Stimulated activated CD4-positive, alpha-beta T cell treated with anti-CD3 and anti-CD28 coated beads, TNF-alpha, amount 100 ng/mL, for 24 hours (primary cell): ENCODE measurements at places on chromosomes 12 and 14.

- no peak for DNase-seq
These were observed 31.6 kb upstream of the RIN3 start for GRCh38 chr14:92481811-92482555.

GRCh38 chr12:85191-85666 lies 18.7 kb downstream of the IQSEC3 start:
- no peak for DNase-seq

- DNase-seq = no peak
These were observed 14.3 kb downstream of the MCRS1 start for GRCh38 chr12:49553512-49554088.

DNA sequence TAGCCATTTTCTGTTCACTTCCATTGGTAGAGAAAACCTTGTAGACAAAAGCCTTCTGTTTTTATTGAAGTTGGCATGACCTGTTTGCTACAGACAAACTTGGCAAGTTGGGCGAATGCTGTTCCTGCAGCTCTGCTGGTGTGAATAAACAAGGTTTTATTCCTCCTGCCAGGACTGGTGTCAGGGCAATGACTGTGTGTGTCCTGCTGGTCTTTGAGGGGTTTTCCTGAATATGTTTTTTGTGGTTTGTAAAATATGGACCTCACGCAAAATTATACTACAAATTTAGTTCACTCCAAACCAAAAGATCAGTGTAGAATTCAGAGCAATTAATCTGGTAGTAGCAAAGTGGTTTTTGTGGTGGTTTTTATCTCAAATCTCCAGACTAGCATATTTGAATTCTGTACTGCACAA lies 140.8 kb downstream of the ERC1 start:
- no peak for DNase-seq

- no peak for DNase-seq
These were observed 147.5 kb downstream of the KITLG start for GRCh38 chr12:88432531-88433490.

GRCh38 chr12:44960856-44961255 lies 84.7 kb upstream of the NELL2 start:
- DNase-seq = no peak

DNA sequence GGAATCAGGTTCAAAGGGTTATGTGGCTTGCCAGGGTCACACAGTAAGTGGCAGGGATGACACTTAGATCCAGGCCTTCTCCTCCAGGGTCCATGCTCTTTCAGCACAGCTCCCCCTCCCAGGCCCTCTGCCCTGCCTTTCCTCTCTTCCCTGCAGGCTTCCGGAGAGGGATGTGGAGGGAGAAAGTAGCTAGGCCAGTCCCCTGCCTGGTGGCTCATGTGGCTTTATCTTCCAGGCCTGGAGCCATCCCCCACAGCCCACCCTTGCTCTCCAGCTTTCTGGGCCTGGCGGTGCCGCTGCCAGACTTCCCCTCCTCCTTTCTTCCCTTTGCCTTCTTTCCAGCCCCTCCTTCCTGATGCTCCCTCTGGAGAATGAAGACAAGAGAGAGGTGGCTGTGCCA lies 1.7 kb downstream of the PSMB11 start:
- no peak for DNase-seq

DNA sequence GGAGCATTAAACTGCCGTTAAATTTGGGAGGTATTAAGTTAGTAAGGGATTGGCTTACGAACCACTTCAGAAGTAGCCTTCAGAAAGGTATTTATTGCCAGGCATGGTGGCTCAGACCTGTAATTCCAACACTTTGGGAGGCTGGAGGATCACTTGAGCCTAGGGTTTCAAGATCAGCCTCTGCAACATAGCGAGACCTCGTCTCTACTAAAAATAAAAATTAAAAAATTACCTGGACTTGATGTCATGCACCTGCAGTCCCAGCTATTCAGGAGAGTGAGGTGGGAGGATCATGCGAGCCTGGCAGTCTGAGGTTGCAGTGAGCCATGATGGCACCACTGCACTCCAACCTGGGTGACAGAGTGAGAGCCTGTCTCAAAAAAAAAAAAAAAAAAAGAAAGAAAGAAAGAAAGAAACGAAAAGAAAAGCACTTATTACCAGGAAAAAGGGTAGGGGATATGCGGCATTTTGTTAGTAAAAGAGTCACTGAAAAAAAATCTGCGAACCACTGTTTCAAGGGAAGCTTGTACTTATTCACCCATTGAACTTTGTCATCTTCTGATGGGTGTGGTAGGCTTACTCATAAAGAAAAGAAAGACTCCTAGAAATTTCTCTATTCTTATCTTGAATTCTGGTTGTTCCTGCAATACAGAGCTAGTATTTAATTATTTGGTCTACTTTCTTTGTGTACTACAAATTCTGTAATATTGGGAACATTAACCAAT lies 33.6 kb upstream of the PLEKHA5 start:
- no peak for DNase-seq

GRCh38 chr12:115697340-115697739 lies 580.2 kb downstream of the MED13L start:
- no peak for DNase-seq

GRCh38 chr14:60862283-60862682 lies 118.6 kb downstream of the TRMT5 start:
- DNase-seq = no peak

GRCh38 chr12:2970744-2971143 lies 11.5 kb downstream of the TEAD4 start:
- no peak for DNase-seq

- no peak for DNase-seq
These were observed 197.0 kb downstream of the ERC1 start for GRCh38 chr12:1188016-1188415.

GRCh38 chr12:29396774-29397173 lies 15.8 kb upstream of the ERGIC2 start:
- no peak for DNase-seq

- no peak for DNase-seq
These were observed 155.7 kb downstream of the DPF3 start for GRCh38 chr14:72738161-72738611.

DNA sequence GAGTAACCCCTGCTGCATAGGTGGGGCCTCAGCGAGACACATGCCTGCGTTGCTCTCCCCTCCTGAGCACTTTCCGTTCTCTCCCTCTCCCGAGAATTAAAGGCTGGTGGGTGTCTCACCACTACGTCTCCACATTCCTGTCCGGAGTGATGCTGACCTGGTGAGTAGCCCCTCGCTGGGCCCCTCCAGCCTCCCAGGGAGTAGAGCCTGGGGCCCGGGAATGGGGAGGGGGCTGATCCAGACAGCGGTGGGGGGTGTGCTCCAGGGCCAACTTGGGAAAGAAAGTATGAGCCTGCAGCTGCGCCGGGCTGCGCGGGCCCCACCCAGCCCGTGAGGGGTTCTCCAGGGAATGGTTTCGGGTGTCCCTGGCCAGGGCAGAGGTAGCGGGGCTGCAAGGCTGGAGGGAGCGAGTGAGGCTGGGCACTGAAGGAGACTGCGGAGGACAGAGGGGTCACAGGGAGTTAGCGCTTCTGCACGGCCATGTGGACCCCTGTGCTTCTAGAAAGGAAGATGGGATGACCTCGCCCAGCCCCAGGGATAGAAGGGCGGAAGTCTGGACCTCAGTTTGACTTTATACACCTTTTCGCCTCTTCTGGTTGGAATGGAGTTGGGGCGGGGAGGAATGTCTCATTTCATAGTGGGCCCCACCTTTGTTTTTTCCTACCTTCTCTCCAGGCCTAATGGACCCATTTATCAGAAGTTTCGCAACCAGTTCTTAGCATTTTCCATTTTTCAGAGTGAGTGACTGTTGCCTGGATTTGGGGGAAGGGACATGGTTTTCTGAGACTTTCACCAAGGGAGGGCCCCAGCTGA lies 22.5 kb downstream of the RHOF start:
- DNase-seq = no peak

DNA sequence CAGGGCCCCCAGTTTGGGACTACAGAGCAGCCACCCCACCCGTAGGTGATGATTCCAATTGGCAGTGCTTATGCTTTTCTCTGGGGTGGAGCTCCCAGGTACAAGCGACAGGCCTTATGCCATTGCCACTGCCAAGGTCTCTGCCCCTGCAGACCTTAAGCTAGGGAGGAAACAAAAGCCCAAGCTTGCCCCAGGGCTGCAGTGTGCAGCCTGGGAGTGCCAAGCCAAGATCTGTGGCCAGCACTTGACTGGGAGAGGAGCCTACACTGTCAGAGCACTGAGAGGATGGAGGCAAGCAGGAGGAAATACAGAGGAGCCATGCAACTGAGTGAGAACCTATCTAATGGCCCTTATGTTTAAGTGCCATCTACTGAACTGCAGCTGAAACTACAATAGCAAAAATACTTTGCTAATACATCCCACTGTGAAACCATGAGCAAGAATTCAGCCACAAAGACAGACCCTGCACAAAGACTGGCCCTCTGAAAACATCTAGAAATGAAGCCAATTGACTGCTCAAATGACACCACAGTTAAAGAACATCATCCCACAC lies 17.7 kb upstream of the ASCL1 start:
- DNase-seq = no peak
